Stimulated activated CD4-positive, alpha-beta T cell treated with anti-CD3 and anti-CD28 coated beads, Interleukin-15, amount 100 ng/mL, for 1 hour (primary cell): ENCODE measurements at places on chromosomes 4 and X.

GRCh38 chr4:128606173-128606572 lies 203.3 kb upstream of the JADE1 start:
- DNase-seq, result no peak

DNA sequence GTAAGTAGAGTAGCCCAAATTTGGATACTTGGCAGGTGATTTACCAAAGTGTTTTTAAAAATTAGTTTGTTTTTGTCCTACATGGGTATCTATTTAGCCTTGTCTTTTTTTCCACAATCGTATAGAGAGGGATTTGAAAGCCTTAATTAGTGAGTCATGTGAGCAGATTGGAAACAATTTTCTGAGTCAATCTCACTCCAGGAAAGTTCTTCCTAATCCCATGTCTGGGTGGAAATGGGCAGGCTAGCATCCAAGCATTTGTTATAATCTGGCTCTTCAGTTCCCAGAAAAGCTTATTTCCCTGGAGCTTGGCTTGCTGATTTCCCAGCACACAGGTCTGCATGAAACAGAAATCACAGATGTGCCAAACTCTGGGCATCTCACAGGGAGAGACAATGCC lies 426.9 kb upstream of the BOD1L1 start:
- no peak for DNase-seq

GRCh38 chr4:186765673-186766546 lies 42.3 kb upstream of the FAT1 start:
- no peak for DNase-seq

GRCh38 chrX:150768580-150769190 lies 75.5 kb downstream of the MTMR1 start:
- no peak for DNase-seq

DNA sequence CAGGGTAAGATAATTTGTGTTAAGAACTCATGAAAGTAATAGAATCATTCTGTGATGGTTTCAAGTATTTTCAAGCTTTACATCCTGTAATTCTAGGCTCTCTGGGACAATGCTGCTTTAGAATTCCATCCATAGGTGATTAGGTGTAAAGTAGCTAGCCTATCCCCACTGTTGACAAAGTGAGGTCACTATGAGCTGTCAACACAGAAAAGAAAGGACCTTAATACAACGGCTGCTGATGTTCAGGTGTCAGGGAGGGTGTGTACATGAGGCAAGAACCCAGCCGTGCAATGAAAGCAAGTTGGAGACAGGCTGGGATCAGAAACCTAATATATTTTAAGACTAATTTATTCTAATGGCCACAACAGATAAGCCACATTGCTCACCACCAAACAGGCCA lies 36.8 kb upstream of the SH3RF1 start:
- DNase-seq, result no peak

DNA sequence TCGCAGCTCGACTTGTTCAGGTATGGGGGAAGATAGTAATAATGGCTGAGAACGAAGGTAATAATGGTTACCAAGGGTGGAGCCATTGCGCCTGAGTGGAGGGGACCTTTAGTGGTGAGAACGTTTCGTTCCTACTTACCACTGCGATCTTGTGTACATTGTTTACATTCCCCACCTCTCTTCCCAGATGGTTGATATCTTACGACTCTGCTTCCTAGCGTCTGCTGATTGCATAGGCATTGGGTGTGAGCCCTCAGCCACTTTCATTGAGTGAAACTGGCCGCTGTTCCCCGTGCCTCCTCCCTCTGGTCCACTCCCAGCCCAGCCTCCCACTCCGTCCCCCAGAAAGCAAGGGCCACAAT lies 850 bp downstream of the IGBP1 start:
- DNase-seq, result no peak

DNA sequence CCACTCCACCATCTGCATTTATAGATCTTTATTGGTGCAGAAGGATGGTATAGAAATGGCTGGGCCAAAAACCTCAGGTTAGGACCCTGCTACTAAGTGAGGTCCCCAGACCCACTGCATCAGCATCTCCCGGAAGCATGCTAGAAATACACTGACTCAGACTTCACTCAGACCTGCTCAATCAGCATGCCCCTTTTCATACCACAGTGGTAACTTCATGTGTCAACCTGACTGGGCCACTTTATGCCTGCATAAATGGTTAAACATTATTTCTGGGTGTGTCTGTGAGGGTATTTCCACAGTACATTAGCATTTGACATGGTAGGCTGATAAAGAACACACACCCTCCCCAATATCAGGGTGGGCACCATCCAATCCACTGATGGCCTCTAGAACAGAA lies 118.6 kb upstream of the VCX3B start:
- DNase-seq, result no peak

- no peak for DNase-seq
These were observed 54.1 kb upstream of the ARHGAP24 start for GRCh38 chr4:85420831-85421230.

GRCh38 chrX:40153345-40154249 lies 55.8 kb upstream of the BCOR start:
- no peak for DNase-seq

- no peak for DNase-seq
These were observed 143.4 kb downstream of the CPEB2 start for GRCh38 chr4:15145709-15146108.

DNA sequence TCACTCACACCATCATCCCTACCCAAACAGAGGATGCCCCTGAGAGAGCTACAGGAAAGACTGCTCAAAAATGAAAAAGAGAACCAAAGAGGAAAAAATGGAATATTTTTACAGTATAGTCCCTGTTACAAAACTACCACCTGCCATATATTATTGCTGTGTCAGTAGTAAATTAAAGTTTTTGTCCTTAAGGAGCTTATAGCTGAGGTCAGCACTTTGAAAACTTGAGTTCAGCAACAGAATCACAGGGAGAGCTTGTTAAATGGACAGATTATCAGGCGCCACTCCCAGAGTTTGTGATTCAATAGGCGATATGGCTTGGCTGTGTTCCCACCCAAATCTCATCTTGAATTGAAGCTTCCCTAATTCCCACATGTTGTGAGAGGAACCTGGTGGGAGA lies 71.9 kb upstream of the FAM9A start:
- DNase-seq, result no peak

DNA sequence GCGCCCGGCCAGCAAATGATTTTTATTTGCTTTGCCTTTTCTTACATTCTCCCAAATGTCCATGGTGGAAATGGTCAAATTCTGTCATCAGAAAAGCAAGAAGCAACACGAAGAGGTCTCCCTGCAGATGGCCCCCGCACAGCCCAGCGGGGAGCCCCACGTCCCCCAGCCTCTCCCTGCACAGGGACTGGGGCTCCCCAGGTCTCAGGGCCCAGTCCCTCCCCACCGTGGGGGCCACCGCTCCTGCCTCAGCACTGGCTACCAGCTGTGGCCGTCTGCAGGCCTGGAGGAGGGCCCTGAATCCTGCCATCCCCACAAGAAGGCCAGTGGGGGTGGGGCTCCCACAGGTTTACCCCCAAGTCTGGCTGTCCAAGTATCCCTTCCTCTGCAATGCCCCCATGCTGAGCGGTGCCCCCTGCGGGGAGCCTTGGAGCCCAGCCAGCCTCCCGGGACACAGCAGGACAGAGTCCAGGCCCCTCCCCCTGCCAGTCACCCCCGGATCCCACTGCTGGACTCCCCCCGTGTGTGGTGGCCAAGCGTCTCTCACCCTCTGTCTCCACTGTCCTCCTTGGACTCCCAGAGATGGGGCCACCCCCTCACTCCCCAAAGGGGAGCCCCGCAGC lies 38.2 kb upstream of the ADRA2C start:
- DNase-seq, result no peak

DNA sequence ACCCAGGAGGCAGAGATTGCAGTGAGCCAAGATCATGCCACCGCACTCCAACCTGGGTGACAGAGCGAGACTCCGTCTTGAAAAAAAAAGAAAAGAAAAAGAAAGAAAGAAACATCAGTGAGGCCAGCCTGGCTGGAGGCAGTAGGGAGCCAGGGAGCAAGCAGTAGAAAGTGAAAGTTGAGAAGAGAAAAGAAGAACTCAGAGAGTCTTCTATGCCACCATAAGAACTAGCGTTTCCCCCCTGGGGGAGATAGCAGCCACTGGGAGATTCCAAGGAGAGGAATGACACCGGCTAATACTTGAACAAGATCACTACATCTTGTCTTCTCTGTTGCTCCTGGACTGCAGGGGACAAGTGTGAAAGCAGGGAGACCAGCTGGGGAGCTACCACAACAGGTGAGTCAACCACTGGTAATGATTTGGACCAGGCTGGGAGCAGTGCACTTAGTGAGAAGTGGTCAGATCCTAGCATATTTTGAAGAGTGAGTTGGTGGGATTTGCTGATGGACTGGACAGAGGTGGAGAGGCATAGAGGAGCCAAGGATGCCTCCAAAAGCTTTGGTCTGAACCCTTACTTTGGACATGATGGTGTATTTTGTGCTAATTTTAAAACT lies 33.4 kb downstream of the SLC2A9 start:
- no peak for DNase-seq
